ENCODE measurements at places on chromosomes 5 and 9.
A peak's percentile ranks its signal among the peaks of the same experiment; 100 is the strongest.

DNA sequence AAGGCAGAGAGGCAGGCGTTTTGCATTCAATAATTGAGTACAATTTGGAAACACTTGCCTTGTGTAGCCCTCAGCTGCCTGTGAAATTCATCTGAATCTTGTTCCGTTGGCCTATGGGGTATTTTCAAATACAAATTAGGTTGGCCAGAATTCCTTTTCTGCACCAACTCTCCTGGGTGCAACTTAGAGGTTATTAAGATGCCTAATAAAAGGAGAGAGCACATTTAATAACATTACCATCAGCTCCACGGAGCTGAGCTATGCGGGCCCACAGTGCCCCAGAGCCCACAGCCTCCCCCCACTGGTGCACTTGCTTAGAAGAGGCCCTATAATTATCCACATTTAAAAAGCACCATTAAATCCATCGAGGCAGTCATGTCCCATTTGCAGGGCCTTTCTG is 367.6 kb upstream of the CLINT1 start:
- no peak for DNase-seq

DNA sequence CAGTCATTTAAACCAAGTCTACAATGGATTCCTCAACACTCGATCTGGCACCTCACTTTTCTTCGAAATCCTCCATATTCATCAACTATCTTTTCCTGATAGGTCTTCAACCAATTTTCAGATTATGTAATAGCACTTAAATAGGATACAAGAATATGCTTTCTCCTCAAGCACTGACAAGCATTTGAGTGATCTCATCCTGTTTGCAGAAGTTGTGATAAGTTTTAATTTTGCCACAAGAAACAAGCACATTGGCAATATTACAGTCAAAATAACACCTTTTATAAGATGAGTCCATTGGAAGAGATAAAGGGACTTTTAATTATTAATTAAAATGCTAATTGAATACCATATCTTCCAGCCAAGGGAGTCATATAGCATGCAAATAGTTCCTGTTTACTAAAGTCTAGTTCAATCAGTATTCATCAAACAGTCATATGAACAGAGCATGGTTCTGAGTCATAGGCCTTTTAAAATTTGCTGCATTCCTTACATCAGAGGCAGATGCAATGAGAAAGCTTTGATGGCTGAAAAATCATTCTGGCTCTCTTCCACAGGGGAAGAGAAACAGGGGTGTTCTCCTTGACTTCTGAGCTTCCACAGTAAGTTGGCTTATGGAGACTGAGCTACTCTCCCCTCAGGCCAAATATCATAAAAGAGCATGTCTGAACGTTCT is 32.7 kb upstream of the ZCCHC9 start:
- DNase-seq, result no peak

GRCh38 chr5:177447611-177448243 is 1.1 kb downstream of the PRR7 start:
- DNase-seq, result no peak

- no peak for DNase-seq
Observed at GRCh38 chr9:89038382-89039103, 47.3 kb downstream of the S1PR3 start.

- no peak for DNase-seq
Observed at GRCh38 chr9:38274800-38275199, 117.7 kb upstream of the ALDH1B1 start.

DNA sequence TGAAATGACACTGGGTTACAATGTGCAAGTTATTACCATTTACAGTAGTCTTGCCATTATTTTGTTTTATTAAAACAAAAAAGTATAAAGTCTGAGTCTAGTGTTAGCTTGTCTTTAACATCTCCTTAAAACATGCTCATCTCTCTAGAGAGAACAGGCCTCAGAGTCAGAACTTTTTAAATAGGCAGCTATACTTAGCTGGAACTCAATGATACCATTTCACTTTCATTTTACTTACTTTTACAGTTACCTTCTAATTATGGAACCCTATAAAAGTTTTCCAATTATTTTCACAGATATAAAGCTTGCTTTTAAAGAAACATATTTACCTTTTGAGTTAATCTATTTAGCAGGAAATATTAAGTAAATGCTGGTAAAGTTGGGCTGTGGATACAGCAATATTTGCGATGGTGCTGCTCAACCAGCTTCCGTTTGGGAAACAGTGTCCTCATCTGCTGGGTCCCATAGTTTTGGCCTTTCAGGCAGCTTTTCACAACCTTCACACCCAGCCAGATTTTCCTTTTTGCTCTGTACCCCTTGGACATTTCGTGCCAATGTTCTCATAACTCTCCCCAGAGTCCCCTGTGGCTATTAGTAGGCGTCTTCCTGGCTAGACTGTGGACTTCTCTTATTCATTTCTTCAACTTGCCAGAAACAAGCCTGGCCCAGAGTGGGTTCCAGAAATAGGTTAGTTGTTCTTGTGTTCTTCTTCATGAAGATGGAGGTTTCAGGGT is 36.3 kb upstream of the UBTD2 start:
- DNase-seq, result no peak

GRCh38 chr5:135724617-135725016 is 109.8 kb upstream of the SLC25A48 start:
- no peak for DNase-seq

DNA sequence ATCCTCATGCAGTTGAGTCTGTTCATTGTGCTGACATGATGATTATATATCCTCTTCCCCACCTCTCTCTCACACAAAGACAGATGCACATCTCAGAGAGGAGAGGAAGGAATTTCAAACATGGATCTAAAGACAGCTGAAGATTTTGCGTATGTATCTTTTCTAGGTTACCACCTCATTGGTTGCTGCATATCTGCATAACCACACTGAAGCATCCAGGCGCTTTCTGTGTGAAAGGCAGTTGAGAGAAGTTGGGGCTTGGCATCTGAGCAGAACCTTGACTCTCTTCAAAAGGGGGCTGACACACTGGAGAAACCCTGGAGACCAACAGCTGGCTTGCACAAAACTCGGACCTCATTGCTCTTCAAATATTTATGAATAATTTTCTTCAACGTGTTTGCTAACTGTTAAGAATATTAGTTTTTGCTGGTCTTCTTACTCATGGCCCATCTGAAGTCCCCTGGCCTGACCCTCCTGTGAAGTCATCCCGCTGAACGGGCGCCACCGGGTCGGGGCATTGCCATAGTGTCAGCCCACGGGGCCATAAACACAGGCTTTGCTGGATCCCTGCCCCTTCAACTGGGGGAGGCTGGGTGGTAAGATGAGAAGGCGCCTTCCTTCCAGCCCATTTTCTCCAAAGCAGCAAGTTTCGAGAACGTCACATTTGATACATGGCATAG is 593.2 kb upstream of the CLINT1 start:
- no peak for DNase-seq

GRCh38 chr5:27494887-27495286 is 456.5 kb upstream of the CDH9 start:
- no peak for DNase-seq

DNA sequence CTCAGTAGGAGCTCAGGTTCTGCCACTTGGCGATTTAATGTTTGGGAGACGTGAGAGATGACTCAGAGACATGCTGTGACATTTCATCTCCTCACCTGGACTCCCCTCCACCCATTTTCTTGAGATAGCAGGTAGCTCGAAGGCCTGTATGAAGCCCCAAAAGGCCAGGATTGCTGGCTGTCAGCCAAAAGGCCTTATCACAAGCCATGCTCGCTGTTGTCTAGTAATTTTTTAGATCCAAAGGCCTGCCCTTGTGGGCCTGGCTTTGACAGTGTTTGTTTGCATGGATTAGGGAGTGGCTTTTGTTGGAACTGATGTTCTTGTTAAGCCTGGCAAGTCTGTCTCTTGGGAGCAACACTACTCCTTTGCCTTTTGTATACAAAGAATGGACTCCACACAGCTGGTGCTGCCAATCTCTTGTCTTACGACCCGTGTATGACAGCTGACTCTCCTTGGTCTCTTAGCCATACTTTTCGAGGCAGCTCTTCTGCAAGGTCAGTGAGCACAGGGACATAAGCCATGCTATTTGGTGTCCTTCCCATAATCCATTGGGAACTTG is 22.7 kb downstream of the CAVIN4 start:
- no peak for DNase-seq

GRCh38 chr5:93658044-93658443 is 75.0 kb downstream of the NR2F1 start:
- DNase-seq, result no peak

- DNase-seq, result no peak
Observed at GRCh38 chr5:129717751-129718310, 30.1 kb upstream of the MINAR2 start.

DNA sequence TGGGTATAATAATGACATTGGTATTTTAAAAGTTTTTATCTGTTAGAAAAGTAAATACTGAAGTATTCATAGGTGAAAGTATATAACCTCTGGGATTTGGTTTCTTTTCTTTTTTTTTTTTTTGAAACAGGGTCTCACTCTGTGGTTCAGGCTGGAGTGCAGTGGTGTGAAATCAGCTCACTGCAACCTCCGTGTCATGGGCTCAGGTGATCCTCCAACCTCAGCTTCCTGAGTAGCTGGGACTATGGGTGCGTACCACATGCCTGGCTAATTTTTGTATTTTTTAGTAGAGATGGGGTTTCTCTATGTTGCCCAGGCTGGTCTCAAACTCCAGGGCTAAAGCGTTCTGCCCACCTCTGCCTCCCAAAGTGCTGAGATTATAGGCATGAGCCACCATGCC is 7.2 kb downstream of the HSDL2 start:
- no peak for DNase-seq

GRCh38 chr9:14723301-14723700 is 768 bp upstream of the CER1 start:
- no peak for DNase-seq

- DNase-seq, result peak; percentile 94
Observed at GRCh38 chr9:129737479-129738274, 15.2 kb downstream of the PTGES start.

DNA sequence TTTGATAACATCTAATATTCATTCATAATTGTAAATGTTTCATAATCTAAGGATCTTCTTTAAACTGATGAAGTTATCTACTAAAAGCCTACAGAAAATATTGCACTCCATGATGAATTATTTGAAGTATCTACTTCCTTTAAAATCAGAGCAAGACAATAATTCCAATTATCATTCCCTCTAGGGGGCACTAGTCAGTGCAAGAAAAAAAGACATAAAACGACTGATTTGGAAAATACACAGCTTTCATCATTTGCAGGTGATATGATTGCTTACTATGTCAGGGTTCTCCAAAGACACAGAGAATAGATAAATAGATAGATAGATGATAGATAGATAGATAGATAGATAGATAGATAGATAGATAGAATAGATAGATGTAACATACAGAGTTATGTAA is 13.5 kb upstream of the GRM6 start:
- DNase-seq, result no peak

DNA sequence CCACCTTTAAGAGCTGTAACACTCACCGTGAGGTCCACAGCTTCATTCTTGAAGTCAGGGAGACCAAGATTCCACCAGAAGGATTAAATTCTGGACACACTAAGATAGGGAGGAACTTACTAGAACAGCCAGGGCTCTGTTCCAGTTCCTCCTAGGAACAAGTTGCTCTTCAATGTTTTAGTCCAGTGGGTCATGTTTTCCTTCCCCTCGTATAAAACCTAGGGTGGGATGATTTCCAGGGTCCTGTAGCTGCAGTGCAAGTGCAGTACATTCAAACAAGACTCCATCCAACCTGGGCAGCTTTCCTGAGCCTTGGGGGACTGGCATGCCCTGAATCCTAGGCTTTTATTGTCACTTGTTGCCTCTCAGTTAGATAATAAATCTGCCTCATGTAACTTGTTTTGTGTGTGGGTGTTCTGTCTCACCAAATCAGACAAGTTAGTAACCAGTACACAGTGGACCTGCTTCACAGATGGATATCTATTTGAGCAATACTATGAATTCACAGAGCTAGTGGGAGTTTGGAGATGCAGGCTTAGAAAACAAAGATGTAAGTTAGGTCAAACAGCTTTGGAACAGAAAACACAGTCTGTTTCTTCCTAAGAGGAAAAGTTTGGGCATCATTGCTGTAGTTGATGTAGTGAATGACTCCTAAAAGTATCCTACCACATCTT is 405.6 kb downstream of the GABRG2 start:
- no peak for DNase-seq

DNA sequence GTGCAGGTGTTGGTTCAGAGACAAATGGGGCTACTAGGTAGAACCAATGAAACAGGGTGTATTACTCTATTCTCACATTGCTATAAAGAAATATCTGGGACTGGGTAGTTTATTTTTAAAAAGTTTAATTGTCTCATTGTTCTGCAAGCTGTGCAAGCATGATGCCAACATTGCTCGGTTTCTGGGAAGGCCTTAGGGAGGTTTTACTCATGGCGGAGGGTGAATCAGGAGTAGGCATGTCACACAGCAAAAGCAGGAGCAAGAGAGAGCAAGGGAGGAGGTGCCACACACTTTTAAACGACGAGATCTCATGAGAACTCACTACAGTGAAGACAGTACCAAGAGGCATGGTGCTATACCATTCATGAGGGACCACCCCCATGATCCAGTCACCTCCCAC is 134.6 kb downstream of the PIK3R1 start:
- DNase-seq, result no peak

DNA sequence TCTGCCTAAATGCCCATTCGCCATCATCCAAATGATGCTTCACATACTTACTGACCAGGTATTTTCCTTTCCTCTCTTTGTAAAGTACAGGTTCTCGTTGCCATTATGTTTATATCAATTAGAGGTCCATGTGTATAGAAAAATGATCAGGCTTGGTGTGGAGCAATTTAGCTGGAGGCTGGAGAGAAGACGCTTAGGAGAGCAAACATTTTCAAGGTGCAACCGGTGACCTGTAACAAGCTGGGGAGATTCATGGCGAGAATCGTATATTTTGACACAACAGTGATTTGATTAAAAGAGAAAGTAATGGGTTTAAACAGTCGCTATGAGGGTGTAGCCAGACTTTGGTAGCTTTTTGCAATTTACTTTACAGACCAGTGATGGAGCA is 170.9 kb upstream of the TBCA start:
- DNase-seq, result no peak

- DNase-seq, result no peak
Observed at GRCh38 chr5:148418511-148418910, 34.8 kb downstream of the FBXO38 start.

GRCh38 chr9:38117651-38118050 is 48.6 kb upstream of the SHB start:
- DNase-seq, result no peak

DNA sequence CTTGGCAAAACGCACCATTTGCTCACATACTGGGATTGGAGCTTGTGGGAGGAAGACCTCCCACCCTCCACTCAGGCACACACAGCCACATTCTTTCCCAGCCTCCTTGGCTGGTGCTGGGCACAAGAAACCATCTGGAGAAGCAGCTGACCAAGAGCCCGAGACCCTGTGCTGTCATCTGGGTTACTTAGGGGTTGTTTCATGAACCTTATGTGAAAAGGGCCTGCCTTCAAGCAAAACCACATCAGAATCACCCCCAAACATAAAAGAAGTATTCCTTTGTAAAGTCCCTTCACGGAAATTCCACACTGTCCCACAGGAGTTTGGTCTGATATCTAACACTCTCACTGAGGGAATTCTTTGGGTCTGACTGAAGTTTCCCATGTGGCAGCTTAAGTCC is 172.1 kb downstream of the NR3C1 start:
- no peak for DNase-seq

DNA sequence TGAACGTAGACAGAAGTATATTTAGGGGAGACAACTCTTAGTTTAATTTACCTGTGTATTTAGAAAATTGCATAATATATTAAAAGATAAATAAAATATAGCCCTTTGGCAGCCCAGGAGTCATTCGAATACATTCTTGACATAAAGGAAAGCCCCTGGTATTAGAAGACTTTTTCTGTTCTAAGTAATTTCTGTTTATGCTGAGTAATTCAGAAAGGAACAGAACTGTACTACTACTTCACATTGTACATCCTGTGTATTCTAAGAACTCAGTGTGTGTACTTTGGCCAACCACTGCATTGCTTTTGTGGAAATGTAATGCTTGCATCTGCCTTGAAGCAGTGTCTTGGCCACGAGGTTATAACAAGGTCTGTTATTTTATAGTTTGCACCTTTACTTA is 136.4 kb downstream of the KDM4C start:
- no peak for DNase-seq

Measured in activated CD8-positive, alpha-beta memory T cell treated with anti-CD3 and anti-CD28 coated beads for 48 hours (primary cell).